ENCODE measurements at places on chromosomes 7 and 10.

DNA sequence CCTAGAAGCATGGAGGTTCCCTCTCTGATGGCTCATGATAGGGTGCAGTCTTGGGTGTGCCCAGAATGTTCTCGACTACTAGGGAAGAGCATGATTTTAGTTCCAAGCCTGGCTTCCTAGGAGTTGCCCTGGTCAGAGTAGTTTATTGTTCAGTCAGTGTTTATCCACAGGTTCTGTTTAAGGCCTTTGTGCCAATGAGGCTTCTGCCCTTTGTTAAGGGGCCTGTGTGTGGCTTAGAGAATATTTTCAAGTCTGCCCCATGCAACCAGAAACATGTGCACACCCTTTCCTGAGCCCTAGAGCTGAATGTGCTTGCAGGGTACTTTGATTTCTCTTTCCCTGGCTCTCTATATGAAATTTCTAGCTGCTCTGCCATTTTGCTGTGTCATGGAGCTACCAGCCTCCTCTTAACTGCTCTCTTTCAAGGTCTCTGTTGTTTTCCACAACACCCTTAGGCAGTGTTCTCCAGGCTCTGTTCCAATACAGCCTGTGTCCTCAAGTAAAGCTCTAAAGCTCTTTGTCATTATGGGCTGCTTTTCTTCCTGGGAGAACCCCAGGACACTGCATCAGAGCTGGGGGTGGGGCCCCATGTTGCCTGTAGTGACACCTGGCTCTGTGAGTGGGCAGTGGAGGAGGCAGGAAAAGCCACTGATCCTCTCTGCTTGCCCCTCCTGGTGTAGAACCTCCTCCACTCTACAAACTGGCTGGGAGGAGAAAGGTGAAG lies 34.1 kb upstream of the TSPAN33 start:
- no peak for DNase-seq

GRCh38 chr7:15916681-15917380 lies 230.3 kb upstream of the MEOX2 start:
- no peak for DNase-seq

DNA sequence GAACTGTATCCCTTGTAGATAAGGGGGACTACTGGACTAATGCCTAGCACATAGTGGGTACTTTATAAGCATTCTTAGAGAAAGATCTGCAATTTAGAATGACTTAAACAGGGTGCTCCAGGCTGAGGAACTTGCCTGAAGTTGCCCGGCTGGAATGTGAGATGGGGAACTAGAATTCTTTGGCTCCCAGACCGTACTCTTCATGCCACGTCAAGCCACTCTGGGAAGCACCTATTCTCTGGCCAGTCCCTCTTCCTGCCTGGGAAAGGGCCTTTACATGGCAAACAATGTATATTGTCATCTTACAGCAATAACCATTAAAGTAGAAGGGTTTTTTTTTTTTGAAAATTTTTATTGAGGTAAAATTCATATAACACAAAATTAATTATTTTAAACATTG lies 34.5 kb downstream of the ATXN7L1 start:
- no peak for DNase-seq

DNA sequence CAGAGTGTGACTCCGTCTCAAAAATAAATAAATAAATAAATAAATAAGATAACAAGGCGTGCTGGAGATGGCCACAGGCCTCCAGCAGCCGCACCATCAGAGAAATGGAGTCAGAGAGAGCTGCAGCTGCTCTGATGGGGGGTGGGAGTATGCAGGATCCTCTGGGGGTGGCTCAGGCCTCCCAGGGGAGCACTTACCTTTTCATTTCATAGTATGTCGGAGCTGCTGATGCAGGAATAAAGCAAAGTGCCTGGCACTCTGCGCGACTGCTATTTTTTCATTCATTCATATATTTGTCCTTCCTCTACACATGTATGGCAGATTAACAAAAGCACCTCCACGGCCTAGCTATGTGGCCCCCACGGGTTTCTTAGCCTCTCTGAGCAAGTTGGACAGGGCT lies 175.9 kb downstream of the CUX1 start:
- no peak for DNase-seq

DNA sequence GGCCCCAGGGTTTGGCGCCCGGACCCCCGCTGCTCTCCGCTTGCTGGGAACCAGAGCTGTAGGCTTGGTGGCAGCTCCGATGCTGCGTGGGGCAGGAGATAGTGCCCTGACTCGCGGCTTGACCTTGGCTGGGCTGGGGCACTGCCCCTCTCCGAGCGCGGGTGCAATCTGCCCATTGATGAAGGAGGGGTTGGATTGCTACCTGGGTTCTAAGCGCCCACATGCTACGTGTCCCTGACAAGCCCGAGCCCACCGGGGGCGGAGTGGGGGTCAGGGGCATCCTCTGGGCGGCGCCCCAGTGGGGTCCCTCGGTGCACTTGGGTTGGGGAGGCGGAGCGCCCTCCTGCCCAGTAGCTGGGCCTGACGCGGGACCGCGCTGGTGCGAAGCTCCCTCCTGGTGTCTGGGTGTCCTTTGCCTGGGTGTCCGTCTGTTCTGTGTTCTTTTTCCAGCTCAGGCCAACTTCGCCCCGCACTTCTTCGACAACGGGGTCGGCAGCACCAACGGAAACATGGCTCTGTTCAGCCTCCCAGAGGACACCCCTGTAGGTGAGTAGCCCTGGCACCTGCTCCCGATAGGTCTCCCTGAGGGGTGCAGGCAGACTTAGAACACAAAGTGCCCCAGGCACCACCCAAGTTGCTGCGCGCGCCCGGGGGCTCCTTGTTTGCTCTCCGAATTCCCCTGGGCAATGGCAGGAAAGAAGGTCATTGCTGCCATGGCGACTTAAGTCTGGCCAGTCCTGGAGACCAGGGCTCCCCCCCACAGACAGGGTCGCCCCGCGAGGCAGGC lies 900 bp downstream of the CDHR1 start:
- no peak for DNase-seq

- DNase-seq = no peak
Observed at GRCh38 chr7:112723416-112723815, 66.8 kb downstream of the TMEM168 start.

DNA sequence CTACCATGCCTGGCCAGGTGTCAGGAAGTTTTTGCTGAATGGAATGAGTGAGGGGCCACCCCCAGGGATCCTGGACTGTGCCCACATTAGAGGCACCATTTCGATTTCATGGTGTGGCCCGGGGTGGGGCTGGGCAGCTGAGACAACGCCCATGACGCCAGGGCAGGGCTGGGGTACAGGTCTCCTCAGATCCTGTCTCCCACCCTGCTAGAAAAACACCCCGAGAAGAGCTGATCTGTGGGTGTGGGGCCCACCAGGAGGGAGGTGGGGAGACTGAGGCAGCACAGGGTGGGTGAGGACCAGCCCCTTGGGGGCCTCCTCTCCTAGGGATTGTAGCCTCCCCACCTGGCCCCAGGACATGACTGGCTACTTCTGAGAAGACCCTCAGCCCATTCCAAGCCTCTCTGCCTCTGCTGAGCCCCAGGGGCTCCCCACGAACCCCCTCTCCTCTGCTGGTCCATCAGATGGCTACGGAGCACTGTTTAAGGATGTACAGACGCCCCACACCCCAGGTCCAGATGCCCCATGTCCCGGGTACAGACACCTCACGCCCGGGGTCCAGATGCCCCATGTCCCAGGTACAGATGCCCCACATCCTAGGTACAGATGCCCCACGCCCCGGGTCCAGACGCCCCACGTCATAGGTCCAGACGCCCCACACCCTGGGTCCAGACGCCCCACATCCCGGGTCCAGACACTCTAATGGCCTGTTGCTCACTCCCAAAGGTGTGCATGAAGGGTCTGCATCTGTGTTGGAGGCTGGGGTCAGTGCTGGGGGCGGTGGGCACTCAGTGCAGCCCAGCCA lies 99.4 kb downstream of the MICALL2 start:
- no peak for DNase-seq

DNA sequence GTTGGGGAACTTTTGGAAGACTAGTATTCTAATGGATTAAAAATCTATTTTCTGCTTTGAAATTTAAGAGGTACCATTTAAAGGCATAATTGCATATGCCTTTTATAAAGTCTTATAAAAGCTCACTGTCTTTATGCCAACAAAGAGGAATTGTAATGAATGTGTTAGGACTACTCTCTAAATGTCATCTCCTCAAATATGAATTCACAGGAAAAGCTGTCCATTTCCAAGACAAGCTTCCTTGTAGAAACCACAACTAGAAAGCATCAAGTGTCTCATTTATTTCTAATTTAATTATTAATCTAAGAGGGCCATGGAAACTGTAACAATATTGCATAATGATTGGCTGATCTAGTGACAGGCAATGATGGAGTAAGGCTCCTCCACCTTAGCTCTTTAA lies 130.2 kb downstream of the COL28A1 start:
- no peak for DNase-seq

DNA sequence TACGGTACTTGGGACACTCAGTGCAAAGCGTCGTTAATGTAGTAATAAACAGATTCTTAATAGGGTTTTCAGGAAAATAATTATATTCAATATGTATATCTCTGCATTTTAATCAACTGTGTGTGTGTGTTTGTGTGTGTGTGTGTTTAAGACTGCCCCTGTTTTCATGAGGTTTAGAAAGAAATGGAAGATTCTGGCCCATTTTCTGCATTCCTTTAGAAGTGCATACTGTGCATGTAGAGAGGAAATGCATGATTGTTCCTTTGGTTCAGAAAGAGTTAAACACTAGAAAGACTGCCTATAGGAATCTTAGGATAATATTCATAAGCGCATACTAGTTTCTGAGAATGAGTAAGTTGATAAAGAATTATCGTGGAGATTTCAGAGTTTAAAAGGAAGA lies 975 bp downstream of the CNTNAP2 start:
- DNase-seq = no peak

GRCh38 chr7:150333659-150334058 lies 7.8 kb downstream of the RARRES2 start:
- DNase-seq = no peak
